ENCODE measurements at places on chromosomes 3 and 15.
A peak's percentile ranks its signal among the peaks of the same experiment; 100 is the strongest.

DNA sequence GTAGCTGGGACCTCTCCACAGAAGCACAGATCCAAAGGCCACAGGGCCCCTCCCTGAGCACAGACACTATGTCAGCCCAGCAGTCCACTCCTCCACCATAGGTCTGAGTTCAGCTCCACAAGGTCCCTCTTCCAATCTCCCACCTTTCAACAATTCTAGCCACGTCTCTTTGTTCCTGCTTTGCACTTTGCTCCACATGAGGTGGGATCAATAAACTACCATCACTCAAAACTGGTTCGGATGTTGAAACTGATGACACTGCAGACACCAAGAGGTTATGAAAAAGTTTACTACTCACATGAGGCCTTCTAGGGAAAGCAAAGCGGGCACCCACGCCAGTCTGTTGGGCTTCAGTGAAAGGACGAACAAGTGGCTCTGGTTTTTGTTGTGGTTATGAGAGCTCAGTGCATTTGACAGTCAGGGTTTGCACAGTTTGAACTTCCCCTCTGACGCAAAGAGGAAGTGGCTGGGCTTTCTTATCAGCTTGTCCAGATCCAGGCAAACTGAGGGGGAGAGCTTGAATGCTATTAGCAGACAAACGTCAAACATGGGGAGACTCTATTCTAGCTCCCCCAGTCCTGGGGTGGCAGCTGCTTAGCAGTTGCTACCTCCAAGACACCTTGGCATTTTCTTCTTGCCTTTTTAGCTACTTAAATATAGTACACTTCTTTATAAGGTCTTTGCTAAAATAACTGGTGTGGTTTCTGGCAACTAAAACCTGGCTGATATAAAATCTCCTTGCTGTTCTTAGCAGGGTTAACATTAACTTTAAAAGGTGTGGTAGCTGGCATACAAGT, 37.8 kb downstream of the ZNF445 start:
- peak; percentile 78 for DNase-seq

- no peak for DNase-seq
These were observed 82.4 kb downstream of the WWTR1 start for GRCh38 chr3:149575213-149575960.

GRCh38 chr15:63891768-63892133, 58.0 kb upstream of the HERC1 start:
- DNase-seq, result no peak

DNA sequence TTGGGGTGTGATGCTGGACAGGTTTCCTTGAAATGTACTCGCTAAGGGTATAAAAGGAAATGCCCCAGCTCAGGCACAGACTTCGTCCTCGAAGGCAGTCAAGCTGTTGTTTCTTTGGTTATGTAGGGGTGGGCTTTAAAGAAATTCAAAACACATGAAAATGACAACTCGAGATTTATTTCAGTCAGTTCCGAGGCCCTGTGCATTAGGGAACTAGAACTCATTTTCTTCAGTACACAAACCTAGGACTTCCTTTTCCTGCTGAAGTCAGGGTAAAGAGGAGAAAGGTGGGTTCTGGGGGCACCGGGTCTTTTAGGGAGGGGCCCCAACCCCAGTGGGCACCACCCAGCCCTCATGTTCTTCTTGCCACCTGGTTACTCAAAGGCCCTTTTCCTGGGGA, 7.7 kb downstream of the CCR9 start:
- no peak for DNase-seq

- no peak for DNase-seq
These were observed 28.8 kb downstream of the USP13 start for GRCh38 chr3:179681492-179682263.

GRCh38 chr15:26051761-26052675, 188.9 kb upstream of the ATP10A start:
- no peak for DNase-seq

DNA sequence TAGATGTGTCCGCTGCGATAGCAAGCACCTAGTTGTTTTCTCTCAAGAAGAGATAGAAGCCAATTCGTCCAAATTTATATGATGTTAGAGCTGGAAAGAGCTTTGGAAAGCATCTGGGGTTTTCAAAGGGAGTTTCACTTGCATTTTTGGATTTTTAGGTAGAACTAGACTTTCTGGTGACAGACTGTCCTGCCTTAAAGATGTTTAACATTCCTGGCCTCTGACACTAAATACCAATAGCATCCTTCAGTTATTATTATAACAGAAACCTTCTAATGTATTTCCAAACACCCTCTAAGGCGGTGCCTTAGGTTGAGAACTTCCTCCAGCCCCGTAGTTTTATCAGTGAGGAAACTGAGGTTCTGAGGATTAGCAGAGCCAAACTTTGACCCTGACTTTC, 305.3 kb downstream of the SATB1 start:
- no peak for DNase-seq

DNA sequence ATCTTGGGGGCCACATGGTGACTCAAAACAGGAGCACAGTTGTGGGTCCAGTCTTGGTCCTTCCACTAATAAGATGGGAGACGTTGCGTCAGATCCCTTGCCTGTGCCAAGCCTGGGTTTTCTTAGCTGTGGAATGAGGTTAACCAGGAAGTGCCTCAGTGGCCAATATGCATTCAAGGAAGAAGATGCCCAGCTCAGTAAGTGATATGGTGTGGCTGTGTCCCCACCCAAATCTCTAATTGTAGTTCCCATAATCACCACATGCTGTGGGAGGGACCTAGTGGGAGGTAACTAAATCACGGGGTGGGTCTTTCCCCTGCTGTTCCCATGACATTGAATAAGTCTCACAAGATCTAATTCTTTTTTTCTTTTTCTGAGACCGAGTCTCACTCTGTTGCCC, 6.4 kb downstream of the ALG1L2 start:
- DNase-seq, result no peak

DNA sequence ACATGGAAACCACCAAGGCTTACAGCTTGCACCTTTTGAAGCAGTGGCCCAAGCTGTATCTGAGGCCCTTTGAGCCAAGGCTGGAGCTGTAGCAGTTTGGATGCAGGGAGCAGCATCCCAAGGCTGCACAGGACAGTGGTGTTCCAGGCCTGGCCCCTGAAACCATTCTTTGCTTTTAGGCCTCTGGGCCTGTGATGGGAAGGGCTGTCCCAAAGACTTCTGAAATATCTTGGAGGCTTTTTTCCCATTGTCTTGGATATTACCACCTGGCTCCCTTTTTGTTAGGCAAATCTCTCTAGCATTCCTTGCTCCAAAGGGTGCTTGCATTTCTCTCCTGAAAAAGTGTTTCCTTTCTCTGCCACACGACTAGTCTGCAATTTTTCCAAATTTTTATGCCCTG, 302.8 kb upstream of the MDFIC2 start:
- DNase-seq, result no peak

GRCh38 chr3:33299395-33300081, 22.3 kb downstream of the FBXL2 start:
- DNase-seq, result no peak

GRCh38 chr3:46208167-46208704, at the start of gene CCR1:
CCR1 (minus strand) TSS chr3:46208313; CDS start chr3:46204313, 4,000 bp downstream.
- peak; percentile 79 for DNase-seq

- DNase-seq, result peak; percentile 28
These were observed 86.1 kb downstream of the LIPC start for GRCh38 chr15:58517682-58518525.

GRCh38 chr15:68389936-68390817, 41.8 kb downstream of the ITGA11 start:
- no peak for DNase-seq

- DNase-seq, result no peak
These were observed 122.3 kb downstream of the EFHB start for GRCh38 chr3:19811689-19812088.

GRCh38 chr3:53030619-53031449, 15.0 kb downstream of the SFMBT1 start:
- DNase-seq, result peak; percentile 62

DNA sequence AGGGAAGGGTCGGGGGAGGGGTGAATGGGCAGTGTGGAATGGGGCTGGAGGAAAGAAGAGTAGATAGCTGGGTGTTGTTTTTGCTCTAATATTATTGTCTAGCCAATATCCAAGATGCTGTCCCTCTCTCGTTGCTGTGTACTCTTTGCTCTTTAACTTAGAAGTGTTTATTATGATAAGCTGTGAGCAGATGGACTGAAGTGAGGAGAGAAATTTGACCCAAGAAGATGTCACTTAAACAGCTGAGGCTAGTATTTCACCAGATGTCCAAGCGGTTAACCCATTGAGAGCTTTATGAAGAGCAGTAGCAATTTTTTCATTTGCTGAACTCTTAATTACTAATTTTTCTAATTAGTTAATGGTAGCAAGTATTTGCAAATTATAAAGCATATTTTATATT, 212.2 kb upstream of the TP63 start:
- no peak for DNase-seq

DNA sequence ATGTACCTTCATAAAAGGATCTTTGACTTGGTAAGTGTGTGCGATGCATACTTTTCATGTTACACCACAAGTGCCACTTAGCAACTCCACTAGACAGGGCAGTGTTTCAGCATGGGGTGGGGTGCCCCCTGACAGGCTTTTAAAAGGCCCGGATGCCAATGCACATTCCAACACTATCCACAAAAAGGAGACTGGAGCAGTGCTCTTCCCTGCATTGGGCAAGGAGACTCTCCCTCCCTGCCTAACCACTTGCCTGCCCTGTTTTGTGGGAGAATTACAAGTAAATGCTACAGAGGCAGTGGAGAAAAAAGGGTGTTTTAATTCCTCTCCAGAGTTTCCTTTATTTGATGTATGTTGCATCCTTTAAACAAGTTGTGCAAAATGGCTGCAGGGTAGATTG, 1.7 kb upstream of the RARB start:
- no peak for DNase-seq

DNA sequence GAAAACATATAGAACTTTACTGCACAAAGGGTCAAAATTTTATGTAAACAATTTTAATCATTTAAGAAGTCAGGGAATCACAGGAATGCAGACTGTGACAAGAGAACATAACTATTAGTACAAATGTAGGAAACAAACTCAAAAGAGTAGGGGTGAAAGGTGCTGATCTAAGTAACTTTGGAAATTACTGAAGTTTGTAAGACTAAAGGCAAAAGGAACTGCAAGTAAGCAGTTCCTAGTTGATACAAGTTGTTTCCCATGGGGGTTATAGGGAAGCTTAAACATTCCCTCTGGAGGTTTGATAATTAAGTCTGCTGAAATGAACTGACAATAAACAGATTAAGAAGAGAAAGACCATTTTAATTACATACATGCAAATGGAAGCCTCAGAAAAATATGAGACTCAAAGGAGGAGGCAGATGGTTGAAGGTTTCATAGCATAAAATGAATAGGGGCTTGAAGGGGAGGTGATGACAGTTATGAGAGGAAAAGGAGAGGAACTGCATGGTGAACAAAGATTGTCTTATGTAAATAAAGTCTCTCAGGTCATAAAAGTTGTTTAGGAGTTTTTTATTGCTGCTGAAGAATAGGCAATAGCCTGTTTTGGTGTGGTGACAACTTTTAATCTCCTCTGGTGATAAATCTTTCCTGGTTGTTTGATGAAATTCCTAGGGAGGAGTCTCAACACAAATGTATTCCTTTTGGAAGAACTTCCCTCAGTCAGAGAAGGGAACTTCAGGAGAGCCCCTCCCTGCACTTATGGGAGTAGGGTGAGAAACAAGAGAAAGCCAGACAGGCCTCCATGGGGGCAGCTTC, 17.1 kb downstream of the SETMAR start:
- DNase-seq, result no peak

DNA sequence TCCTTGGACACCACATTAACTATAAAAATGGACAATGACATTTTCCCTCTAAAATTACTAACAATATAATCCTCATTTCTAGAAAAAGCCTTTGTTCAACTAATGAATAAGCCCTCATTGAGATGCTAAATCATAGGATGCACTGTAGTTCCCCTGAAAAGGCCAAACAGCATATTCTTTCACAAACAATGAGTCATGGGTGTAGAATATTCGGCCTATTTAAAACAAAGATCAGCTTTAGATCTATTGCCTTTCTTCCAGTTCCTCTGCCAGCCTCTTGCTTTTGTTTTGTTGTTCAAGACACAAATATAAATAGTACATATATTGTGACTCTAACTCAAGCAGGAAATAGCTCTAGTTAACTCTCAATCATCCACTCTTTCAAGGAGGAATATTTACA, 82.5 kb downstream of the ADAM10 start:
- no peak for DNase-seq

DNA sequence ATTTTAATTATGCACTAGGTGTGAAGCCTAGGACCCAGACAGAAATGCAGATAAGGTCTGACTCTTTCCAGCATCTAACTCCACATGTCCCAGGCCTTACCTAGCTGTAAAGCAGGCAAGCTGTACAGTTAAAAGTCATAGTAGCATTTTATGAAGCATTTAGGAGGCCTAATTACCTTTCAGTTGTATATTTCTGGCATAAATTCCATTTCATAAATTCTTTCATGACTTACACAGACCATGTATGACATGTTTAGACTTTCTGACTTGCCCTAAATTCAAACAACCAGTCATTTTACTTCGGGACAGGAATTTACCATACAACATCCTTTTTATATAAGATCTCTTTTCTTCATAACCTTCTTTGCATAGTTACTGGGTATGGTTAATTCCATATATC, 35.3 kb upstream of the THUMPD3 start:
- no peak for DNase-seq

GRCh38 chr15:47756872-47757271, 39.6 kb downstream of the SEMA6D start:
- DNase-seq, result no peak

DNA sequence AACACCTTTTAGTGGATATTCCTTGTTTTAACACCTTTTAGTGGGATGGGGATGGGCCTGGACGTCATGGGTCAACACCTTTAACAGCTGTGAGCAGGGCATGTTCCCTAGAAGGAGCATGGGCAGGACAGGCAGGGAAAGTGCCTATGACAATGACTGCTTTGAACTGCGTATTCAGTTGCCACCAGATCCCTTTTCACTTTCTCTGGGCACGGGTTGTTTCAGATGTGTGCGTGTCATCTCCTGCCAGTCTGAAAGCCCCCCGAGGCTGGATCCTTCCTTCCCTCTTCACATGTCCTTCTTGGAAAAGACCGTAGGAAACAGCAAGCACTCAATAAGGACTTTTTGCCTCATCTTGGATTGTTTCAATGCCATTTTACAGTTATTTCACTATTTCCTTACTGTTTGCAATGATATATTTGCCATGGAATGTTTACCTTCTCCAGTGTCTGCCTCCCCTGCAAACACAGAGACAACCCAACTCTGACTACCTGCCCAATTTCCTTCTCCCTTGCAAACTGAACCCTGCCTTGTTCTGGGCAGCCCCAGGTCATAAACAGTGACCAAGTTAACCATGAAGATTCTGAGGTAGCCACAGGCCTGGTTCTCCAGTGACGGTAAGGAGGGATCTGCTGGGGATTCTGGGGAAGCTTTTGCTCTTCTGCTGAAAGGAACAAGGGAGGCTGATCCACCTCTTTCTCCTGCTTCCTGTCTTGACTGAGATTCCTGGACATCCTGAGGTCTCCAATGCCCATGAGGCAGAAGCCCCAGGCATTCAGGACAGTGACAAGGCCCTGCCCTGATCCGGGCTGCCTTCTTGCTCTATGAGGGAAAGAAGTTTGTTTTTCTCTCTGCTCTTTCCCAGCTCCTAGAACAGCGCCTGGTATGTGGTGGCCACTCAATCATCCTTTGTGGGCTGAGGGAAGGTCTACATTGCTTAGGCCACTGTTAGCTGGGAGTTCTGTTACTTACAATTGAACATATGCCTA, 51.8 kb downstream of the NOX5 start:
- DNase-seq, result no peak

- no peak for DNase-seq
These were observed 163.3 kb downstream of the FEZF2 start for GRCh38 chr3:62210011-62210410.

- DNase-seq, result no peak
These were observed 122.9 kb downstream of the TMCC1 start for GRCh38 chr3:129770604-129771003.

Data from activated T-cell treated with anti-CD3 and anti-CD28 coated beads, Interleukin-2, amount 50 U/mL, for 48 hours (primary cell).